T-cell (primary cell): ENCODE measurements at places on chromosomes 4 and X.

DNA sequence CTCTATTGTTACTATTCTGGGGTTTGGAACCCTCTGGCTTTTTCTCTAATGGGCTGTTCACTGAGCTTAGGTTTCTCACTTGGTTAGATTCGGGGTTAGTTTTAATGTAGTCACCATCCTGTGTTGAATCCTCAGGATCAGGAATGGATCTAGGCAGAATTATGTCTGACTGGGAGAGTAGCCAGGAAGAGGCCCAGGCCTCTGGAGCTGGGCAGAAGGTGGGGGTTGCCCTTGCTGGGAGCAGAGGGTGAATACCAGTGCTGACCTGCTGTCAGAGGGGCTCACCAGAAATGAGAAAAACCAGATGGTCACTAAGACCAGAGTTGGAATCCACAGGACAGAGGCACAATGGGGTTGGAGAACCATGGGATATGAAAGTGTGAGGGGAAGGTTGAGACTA is 126.6 kb upstream of the SLC4A4 start:
- DNase-seq, result no peak

GRCh38 chrX:12789976-12790375 is 1.2 kb upstream of the PRPS2 start:
- no peak for DNase-seq

- no peak for DNase-seq
These were observed 77.1 kb downstream of the STARD8 start for GRCh38 chrX:68724531-68725020.

DNA sequence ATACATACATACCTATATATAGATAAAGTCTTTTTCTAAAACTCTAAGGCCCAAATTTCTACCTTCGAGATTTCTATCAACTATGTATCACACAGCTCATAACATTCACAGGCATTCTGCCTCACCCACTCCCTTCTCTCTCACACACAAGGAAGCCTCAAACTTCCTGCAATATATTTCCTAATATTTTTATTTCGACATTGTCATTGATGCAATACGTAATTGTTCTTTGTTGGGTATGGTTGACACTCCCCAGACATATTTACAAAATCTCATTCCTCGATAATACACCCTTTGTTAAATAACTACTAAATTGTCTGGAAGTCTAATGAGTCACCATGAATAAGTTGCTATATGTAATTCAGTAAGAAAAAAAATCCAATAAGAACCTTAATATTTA is 143.5 kb downstream of the HNRNPD start:
- DNase-seq, result no peak

DNA sequence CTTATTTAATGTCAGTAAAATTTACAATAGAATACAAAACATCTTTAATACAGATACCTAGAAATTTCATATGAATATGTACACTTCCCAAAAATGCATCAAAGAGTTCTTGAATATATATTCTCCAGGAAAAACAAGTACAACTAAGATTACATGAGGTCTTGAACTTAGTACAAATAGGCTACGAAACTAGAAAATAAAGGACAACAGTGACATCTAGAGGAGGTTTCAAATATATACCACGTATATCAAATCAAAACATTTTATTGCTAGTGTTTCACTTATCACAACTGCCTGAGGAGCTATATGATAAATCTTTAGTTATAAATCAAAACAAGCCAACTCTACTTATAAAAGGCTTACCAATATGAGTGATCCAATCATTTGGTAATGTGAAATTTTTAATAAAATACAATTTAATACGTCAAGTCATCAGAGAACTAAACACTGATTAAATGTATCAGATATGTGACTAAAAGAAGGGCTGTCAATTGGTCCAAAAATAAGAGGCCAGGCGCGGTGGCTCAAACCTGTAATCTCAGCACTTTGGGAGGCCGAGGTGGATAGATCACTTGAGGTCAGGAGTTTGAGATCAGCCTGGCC is 36.6 kb downstream of the ANAPC10 start:
- DNase-seq, result no peak

DNA sequence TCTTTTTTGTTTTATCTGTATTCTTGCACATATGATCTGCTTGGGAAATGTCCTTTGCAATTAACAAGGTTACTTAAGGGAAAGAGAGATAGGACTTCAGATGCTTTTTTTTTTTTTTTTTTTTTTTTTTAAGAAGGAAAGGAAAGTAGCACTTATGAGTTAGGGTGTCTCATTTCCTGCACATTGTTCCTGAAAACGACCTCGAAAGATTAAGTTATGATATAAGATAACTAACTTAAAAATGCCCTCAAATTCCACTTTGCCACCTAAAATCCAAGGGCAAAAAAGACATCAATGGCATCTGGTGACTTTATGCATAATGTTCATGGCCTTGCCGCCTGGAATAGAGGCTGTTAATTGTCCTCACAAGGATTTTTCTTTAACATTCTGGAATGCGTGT is 44.9 kb downstream of the PCDH7 start:
- DNase-seq, result no peak

DNA sequence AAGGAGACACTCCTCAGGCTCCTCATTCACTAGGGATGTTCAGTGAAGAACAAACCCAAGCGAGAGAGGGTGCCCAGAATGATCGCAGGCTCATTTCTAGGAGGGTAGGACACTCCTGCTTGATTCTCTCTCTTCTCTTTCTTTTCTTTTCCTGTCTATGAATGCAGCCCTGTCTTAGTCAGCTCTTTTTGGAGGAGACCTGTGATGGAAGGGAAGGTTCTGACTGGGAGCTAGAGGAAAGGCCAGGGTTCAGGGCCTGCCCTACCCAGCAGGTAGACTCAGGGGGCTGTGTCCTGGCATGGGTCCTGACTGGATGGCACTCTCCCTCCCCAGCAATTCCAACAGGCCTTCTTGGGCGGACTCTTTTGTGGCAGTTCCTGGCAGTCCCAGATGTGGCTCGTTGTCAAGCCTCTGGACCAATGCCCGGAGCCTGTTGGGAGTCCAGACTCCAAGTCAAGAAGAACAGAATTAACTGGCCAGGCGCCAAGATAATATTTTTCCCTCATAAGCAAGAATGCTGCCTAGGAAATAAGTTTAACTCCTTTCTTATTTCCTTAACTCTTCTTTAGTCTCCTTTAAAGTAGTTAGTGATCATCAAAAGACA is 139.4 kb upstream of the SCML1 start:
- DNase-seq, result no peak
